ENCODE measurements at places on chromosomes 7 and 10. TPM values are rescaled to one million over a fixed set of nuclear protein-coding genes. Genes with fewer than 3 reads are reported as not detected.

Gene PDE6C
- not detected for total RNA-seq

Gene MYL7
- not detected for total RNA-seq

Gene C10orf143
- total RNA-seq = 6.6 TPM

Gene CC2D2B
- 2.5 TPM for total RNA-seq

Gene GDI2
- total RNA-seq = 168 TPM

Gene SPDYE11
- total RNA-seq = not detected

Gene TFEC
- 14.4 TPM for total RNA-seq

Gene CDNF
- 2.1 TPM for total RNA-seq

Gene ACSM6
- not detected for total RNA-seq

Gene CHN2
- total RNA-seq = 22.5 TPM

Gene SOSTDC1
- 13.4 TPM for total RNA-seq

Gene MCM10
- 0.50 TPM for total RNA-seq

Gene NPSR1
- total RNA-seq = not detected

Gene SLC13A1
- total RNA-seq = 10.1 TPM

Gene ADAM8
- 16.6 TPM for total RNA-seq

DNA sequence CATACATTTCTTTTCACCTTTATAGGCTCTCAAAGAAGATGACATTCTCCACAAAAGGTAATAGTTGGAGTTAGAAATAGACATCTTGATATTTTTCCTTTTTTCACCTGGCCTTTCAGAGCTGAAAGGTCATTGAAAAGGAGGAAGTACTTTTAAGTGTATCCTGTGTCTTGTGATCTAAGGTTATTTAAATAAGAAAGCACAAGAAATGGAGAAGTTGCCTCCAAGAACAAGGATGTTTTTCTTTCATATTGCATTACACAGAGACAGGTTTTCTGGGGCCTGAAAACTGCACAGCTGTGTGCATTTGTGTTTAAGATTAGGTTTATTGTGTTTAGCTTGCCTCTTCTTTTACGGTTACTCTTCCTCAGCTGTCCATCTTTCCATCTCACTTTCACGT is 103.4 kb upstream of the SEMA3D start:
- DNase-seq = no peak

GRCh38 chr7:29043576-29043975 is 85.4 kb upstream of the TRIL start:
- DNase-seq = no peak

- no peak for DNase-seq
These were observed 162.3 kb downstream of the ZMYND11 start for GRCh38 chr10:297567-297966.

- no peak for DNase-seq
These were observed 217.5 kb downstream of the POLR1F start for GRCh38 chr7:19491371-19491770.

DNA sequence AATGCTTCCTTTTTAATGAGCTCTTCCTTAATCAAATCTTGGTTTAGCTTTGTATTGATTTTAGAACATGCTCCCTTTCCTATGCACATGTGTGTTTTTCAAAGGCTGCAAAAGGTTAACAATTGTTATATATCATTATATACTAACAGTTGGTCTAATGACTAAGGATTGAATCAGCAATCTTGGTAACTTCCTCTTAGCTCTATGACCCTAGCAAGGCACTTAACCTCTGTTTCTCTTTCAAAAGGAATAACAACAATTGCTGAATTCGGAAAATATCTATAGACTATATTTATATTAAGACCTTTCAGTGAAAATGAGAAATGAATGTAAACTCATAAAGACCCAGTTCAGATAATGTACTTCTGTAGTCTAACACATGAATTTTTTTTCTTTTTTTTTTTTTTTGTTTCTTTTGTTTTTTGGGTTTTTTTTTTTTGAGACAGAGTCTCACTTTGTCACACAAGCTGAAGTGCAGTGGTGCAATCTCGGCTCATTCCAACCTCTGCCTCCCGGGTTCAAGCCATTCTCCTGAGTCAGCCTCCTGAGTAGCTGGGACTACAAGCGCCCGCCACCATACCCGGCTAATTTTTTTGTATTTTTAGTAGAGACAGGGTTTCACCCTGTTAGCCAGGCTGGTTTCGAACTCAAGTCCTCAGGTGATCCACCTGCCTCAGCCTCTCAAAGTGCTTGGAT is 48.8 kb downstream of the HOXA1 start:
- DNase-seq = no peak

DNA sequence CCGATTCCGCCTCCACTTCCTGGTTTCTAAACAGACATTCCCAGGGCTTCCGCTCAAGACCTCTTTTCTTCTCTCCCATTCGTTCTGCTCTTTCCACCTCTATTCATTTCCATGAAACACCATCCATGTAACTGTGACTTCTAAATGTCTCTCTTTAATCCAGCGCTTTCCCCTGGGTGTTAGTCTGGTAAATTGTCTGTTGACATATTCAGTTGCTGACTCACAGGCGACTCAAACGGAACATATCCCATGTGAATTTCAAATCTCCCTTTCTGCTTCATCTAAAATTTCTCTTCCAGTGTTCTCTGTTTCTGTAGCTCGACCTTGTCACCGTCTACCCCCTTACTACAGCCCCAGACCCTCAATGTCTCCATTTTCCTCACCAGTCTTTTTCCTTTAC is 119.1 kb downstream of the PFKFB3 start:
- no peak for DNase-seq

GRCh38 chr10:114879093-114879492 is 57.5 kb downstream of the FHIP2A start:
- DNase-seq = no peak

GRCh38 chr7:19079066-19079465 is 38.4 kb downstream of the TWIST1 start:
- DNase-seq = no peak

- DNase-seq = no peak
These were observed 7.1 kb downstream of the ERV3-1 start for GRCh38 chr7:64999165-65000004.

DNA sequence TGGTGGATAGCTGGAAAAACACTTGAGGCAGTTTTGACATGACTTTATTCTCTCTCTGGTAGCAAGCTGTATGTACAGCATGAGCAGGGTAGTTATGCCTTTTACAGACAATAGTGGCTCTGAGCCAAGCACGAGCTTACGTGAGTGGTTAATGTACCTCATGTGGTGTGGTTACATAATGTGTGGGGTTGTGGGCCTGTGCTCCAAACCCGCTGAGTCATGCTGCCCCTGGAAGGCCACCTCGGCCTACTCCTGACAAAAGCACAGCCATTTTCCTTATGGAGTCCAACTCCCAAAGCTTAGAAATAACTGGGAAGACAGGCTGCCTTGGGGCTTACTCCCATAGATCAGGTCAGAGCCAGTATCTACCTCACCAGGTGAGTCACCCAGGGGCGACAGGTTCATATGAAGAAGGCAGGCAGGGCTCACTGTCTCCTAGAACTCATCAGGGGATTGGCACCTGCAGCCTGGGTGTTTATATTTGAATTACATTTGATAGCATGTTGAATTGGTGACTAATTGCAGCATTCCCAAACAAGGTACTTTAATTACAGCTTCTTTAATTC is 404.5 kb downstream of the ADRA2A start:
- DNase-seq = no peak

DNA sequence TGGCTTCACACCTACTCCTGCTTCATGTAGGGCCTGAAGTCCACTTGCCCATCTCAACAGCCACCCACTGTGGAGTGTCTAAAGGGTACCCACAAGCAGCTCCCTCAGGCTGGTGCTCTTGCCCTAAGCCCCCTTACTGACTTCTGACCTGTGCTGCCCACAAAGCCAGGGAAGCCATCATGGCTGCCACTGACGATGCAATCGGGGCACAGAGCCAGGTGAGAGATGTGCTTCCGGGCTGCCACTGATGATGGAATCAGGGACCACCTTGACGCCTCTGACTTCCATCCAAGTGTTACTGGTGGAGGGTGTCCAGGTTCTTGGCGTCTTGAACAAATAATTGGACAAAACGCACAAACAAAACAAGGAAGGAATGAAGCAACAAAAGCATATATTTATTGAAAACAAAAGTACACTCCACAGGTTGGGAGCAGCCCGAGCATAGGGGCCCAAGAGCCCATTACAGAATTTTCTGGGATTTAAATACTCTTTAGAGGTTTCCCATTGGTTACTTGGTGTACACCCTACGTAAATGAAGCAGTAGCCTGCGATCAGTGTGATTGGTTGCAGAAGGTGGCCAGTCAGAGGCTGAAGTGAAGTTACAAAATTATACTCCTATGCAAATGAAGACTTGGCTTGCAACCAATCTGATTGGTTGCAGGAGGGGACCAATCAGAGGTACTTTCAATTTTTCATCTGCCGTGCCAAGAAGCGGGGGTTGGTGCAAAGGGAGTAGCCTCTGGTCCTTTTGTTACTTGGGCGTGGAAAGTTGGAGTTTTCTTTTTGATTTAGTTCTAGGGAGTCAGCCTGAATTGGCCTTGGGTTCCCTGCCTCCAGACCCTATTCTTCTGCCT is 4.5 kb downstream of the CPA2 start:
- DNase-seq = no peak

DNA sequence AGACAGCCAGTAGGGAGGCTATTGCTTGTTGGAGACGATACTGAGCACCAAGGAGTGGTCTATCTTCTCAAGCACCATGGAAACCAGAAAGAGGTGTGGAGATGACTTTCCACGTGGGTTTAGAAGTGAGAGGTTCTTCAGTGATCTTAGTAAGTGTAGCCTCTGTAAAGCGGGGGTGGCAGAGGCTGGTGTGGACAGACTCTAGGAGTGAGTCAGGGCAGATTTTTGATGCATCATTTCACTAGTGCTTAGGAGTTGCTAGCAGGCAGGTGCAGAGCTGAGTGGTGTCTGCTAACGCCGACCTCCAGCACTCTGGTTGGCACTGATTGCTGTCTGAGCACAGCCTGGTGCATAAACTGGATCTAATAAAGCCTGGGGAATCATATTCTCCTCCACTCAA is 78.4 kb upstream of the ADO start:
- DNase-seq = no peak

GRCh38 chr10:75030371-75030770 is 81.1 kb upstream of the SAMD8 start:
- no peak for DNase-seq

- no peak for DNase-seq
These were observed 47.4 kb upstream of the CFAP46 start for GRCh38 chr10:132989476-132990415.

GRCh38 chr10:132856869-132857524 is 71.0 kb upstream of the NKX6-2 start:
- DNase-seq = no peak

- no peak for DNase-seq
These were observed 237.7 kb downstream of the FANK1 start for GRCh38 chr10:126133906-126134656.

DNA sequence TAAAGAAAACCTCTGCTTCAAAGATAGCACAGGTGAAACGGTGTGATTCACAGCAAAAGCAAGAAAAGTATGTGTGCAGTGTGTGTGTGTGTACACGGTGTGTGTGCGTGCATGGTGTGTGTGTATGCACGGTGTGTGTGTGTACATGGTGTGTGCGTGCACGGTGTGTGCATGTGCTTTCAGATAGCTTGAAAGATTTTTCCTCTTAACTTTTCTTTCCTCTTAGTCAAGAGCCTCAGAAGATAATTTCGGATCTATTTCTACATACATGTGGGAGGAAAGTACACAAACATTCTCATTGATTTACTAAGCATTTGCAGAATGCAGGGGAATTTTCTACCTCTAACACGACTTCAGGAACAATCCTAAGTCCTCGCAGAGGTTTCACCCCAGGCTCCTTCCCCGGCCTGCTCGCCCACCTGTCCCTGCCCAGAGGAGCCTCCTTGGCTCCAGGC is 2.9 kb downstream of the FGFR2 start:
- no peak for DNase-seq

GRCh38 chr10:32377458-32378259 is 30.7 kb upstream of the EPC1 start:
- peak; percentile 89 for DNase-seq

GRCh38 chr7:4015371-4015770 is 666.7 kb upstream of the FOXK1 start:
- no peak for DNase-seq

DNA sequence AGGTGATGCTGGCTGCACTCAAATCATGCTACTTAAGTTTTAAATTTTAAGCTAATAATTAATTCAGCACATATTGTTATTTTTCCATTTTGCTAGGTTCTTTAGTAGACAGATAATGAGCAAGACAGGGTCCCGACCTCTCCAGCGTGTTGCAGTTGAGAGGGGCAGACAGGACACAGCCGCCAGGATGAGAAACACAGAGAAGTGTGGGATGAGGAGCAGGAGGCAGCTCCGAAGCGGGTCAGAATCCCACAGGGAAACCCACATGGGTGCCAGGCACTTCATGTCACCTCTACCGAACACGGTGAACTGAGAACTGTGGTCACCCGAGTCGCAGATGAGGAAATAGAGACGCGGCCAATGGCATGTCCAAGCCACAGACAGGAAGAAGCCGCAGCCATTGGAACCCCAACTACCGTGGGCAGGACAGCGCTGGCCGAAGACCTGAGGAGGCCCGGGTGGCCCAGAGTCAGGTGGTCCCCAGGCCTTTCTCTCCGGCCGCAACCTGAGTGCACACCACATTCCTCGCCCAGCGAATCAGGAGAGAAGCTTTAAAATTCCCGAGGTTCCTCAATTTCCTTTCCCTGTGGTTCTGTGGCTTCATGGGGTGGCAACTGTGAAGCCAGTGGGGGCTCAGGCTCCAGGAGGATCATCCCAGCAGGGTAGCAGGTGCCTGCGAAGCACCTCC is 213.0 kb downstream of the DNAJB6 start:
- DNase-seq = peak; percentile 65

- DNase-seq = no peak
These were observed 106.8 kb upstream of the FGL2 start for GRCh38 chr7:77306231-77307067.

DNA sequence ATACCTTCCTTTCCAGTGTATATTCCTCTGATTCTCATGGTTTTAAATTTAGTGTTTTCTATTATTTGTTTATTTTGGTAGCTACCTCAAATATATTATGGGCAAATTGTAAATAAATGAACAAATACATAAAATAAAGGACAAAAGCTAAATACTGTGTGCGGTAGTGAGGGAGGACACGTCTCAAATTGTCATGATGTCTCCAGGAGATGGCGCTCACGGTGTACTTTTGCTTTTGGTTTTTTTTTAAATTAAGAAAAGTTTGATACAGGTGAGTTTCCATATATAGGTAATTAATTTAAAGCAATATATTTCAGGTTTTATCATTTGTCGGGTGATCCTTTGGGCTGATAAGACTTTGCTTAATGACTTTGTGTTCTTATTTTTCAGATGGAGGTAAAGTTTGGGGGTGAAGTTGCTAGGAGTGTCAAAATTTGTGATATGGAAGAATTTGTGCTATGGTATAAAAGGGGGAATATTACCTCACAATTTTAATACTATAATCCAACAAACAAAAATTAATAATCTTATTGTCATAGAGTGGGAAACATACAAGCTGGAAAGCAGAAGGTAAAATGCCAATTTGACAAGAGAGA is 68.4 kb upstream of the TMEM229A start:
- DNase-seq = no peak

Data from kidney (tissue), 22 donors.